Kasumi-1 (cell line): ENCODE measurements at places on chromosomes 7 and 10.
A peak's percentile ranks its signal among the peaks of the same experiment; 100 is the strongest.

DNA sequence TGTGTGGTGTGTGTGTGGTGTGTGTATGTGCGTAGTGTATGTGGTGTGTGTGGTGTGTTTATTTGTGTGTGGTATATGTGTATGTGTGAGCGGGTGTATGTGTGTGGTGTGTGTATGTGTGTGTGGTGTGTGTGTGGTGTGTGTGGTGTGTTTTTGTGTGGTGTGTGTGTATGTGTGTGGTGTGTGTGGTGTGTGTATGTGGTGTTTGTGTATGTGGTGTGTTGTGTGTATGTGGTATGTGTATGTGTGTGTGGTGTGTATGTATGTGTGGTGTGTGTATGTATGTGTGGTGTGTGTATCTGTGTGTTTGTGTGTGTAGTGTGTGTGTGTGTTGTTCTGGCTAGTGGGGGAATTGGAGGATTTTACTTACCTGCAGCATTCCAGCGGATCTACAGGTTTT, 427.4 kb downstream of the PAXIP1 start:
- DNase-seq, result no peak

DNA sequence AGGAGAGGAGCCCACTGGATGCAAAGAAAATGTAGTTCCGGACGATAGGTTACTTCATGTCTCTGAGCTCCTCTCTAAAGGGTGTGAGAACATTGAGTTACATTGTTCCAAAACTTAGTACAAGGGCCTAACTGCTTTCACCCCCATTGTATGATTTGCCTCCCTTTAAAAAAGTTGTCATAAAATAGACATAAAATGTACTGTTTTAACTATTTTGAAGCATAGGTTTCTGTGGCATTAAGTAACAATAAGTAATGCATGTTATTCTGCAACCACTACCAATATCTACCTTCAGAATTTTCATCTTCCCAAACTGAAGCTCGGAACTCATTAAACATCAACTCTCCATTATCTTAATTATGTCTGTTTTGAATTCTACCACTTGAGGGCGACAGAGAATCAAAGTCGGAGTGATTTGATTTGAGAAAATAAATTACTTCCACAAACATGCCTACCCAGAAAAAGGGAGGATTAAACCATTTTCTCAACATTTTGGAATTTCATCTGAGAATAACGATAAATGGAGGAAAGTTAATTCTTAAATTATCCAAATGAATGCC, 2.7 kb downstream of the IGFBP1 start:
- DNase-seq, result peak; percentile 73

DNA sequence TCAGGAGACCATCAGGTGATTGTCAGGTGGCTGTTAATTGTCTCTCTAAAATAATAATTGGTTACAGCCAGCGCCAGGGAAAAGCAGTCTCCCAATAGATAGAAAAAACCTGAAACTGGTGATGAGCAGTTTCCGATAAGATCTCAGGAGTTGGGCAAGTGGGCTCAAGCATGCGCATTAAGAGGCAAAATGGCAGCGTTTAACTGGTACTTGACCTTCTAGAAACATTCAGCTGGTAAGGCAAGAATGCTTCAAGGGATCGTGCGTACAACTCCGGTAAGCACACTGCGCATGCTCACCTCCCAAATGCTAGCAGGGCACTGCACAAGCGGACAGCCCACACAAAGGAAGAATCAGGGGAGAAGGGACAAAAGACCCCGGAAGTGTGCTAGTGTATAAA, 48.5 kb downstream of the BLNK start:
- DNase-seq, result no peak

DNA sequence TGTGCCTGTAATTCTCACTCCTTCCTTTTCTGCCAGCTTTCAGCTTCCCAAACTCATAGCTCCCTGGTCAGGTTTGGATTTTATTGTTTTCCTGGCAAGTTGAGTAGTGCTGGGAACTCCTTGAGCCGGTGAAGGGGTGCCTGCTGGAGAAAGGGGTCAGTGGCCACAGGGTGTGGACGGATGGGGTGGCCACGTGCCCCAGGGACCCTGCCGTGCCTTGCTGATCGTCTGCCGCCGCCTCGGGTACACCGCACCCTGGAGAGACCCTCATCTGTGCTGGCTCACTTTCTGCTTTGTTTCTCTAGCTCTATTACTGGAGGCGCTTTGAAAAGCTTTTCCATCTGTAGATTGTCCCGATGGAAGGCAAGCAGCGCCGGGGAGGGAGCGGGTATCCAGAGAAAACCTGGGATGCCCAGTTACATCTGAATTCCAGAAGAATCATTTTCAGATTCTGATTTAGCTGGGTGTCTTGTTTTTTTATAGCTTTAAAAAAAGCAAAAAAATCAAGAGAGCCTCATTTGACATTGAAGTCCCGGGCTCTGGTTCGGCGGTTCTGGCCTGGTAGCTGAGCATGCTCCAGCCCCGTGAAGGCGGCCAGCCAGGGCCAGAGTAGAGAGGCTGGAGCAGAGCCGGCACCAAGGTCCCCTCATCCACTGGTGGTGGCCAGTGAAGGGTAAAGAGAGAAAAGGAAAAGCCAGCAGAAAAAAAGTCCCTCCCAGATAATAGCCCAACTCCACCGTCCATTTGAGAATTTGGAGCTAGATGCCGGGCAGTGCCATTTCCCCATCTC, 510.9 kb upstream of the FOXK1 start:
- no peak for DNase-seq

GRCh38 chr7:42770114-42770513, 141.8 kb downstream of the C7orf25 start:
- DNase-seq, result no peak

DNA sequence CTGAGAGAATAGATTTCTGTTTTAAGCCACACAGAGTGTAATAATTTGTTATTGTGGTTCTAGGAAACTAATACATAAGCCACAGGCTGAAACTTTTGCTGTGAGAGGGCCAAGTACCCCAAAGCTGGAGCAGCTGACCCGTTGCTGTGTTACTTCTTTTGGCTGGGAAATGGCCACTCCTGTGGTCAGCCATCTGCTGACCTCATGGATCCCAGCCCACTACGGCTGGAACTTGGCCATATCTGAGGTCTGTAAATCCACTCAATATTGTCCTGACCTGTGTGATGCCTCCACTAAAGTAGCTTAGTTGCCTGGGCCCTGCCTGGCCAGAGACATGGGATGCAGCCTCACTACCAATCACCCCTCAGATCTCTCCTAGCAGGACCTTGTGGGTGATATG, 17.4 kb upstream of the LOXL4 start:
- no peak for DNase-seq

GRCh38 chr10:120897343-120897742, 46.2 kb downstream of the WDR11 start:
- DNase-seq, result no peak
